Stimulated activated CD8-positive, alpha-beta memory T cell treated with anti-CD3 and anti-CD28 coated beads, Interleukin-15, amount 100 ng/mL, for 24 hours (primary cell): ENCODE measurements at places on chromosomes 2 and 18.

- no peak for DNase-seq
These were observed 284.1 kb downstream of the PHLPP1 start for GRCh38 chr18:62999392-62999791.

DNA sequence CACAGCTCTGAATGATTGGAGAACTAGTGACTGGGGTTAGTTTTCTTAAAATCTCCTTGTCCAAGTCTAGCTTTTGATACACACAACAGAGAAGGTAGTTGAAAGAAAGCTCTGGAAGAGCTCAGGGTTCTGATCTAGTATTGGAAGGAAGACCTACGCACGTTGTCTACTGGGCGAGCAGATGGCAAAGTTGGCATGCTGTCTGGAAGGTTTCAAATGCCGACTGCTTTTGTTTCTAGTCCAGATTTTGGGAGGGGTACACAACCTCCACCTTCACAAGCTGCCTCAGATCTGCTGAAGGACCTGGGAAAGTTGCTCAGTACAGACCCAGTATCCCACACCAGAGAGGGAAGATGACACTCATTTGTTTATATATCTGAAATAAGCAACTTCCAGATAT lies 507.3 kb downstream of the RNF144A start:
- no peak for DNase-seq

GRCh38 chr2:188122985-188123384 lies 168.7 kb upstream of the GULP1 start:
- no peak for DNase-seq

GRCh38 chr2:101160454-101160853 lies 9.3 kb upstream of the TBC1D8 start:
- no peak for DNase-seq

- DNase-seq = no peak
These were observed 1.1 kb upstream of the NEMP2 start for GRCh38 chr2:190535586-190535985.
